Iris pigment epithelial cell (primary cell): ENCODE measurements at places on chromosomes 7 and 10.

DNA sequence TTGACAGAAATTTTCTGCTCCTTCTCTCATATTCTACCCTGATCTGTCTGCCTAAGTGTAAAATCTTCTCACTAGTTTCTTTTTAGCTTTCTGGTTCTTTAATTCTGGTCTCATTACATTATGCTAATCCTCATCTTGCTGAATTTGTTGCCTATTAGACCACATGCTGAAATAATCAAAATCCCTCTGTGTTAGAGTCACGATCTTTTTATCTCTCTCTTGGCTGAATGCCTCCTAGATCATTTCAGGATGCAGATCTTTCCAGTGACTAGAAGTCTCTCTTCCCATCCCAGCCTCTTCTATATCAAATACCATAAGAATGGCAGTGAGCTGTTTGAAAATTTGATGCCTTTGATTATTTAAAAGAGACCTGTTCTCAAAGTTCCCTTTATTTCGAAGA, 661.9 kb downstream of the SORCS1 start:
- no peak for DNase-seq

DNA sequence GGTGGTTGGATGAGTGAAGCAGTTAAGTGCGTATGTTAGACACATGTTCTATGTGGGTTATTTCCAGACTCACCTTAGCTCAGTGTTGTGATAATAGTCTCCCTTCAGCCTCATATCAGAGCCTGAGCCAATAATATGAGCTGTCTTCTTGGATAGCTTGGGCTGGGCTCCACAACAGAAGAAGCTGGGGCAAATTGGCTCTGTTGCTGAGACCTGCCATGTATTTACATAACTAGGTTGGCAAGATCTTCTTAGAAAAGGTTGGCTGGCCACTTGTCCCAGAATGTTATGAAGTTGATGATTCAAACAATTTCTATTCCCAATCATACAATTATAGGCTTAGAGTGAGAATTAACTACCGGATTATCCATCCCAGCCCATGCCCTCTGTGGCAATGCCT, 35.7 kb upstream of the CREB5 start:
- DNase-seq = no peak

GRCh38 chr7:47580811-47581331, 1.0 kb downstream of the TNS3 start:
- DNase-seq = no peak

GRCh38 chr7:101814991-101815825, 2.2 kb upstream of the CUX1 start:
- DNase-seq = no peak

DNA sequence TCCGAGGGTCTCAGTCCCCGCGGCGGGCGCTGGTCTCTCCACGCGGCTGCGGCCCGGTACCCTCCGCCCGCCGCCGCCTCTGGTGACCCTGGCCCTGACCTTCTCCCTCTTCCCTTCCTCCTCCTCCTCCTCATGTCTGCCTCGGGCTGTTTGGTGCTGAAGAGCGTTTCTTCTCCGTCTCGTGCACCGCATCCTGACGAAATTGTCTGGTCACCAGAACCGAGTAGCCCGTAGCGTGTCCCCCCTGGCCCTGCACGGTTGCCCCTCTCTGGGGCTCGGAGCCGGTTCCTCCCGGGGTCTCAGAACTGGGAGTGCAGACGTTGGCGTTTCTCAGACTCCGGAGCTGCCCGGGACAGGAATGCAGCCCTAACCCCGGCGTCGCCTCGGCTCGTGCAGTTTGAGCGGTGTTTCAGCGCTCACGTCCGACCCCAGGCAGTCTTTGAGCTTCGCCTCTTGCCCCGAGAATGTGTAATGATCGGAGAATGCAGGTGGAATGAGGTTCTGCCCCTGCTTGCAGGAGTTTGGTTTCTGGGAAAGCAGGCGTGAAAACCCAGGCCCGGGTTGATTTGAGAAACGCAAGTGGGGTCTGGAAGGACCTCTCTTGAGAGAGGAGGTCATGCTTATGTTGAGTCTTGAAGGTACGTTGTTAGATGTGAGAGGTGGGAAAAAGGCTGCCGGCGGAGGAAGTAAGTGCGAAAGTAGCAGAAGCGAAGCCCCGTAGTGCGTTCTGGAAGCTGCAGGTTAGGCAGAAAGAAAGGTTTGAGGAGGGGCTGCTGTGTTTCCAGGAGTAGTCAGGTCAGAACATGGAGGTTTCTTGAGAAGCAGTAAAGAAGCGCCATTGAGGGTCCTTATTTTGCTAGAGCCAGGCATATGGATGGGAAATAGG, 743 bp downstream of the RBM17 start:
- DNase-seq = peak; percentile 43

DNA sequence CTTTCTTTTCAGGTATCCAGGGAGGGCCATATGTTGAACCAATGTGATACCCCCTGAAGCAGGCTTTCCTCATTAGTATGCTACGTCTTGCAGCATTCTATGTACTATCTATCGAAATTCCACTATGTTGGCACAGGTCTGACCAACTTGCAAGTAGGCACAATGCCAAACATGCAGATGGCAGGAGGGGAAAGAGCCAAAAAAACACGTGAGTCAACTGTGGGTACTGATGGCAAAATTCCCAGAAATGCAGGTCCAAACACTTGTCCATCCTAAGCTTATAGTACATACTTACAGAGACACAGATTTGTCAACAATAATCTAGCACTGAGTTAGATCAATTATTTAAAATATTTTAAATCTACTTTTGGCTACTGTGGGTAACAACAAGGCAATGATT, 394.9 kb downstream of the DGKB start:
- peak; percentile 0 for DNase-seq

DNA sequence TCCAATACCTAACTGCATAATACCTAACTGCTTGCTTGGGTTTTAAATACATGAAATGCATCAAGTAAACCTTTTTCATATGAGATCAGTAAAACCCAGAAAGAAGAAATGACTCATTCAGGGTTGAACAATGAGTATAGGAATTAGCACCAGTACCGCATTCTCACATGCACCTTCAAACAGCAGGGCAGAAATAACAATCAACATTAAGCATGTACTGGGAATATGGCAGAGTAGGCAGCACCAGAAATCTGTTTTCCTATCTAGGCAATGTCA, 850.3 kb upstream of the SORCS1 start:
- DNase-seq = no peak

DNA sequence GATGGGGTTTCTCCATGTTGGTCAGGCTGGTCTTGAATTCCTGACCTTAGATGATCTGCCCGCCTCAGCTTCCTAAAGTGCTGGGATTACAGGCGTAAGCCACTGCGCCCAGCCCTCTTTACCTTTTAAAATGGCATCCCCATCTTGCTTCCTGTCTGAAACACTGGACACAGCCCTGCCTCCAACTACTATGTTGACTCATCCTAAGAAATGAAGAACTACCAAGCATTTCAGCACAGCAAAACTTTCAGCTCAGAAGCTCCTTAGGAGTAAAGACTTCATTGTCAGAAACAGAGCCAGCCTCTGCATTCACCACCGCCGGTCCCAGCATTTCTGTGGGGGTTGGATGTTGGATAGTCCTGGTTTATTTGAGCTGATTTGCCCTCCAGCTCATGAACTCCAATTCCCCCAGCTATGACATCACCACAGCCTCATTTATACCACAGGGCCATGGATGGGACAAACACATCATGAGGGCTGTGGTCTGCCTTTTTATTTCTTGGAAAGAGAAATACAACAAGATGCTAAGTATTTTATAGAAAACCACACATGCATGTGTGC, 123.5 kb downstream of the ADCY1 start:
- peak; percentile 65 for DNase-seq

DNA sequence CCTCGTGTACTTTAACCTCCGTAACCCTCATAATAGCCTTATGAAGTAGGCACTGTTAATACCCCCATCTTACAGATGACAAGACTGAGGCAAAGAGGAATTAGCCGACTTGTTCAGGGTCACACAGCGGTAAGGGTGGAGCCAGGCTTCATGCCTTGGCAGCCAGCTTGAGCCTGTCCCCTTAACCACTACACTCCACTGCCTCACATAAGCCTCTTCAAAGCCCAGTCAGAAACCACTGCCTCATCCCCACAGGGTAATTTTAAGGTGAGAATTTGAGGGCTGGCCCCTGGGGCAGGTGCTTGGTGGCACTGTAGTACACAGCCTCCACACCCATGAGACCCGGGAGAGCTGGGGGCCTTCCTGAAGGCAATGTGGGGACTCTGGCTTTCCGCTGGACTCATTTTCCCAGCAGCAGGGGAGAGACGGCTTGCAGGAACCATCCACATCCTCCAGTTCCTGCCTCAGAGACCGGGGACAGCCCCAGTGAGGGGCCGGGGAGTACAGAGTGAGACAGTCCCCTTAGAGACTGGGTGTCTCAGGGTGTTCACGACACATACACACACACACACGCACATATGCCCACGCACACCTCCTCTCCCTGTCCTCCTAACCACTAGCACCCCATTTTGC, 7.6 kb upstream of the C10orf105 start:
- DNase-seq = no peak

DNA sequence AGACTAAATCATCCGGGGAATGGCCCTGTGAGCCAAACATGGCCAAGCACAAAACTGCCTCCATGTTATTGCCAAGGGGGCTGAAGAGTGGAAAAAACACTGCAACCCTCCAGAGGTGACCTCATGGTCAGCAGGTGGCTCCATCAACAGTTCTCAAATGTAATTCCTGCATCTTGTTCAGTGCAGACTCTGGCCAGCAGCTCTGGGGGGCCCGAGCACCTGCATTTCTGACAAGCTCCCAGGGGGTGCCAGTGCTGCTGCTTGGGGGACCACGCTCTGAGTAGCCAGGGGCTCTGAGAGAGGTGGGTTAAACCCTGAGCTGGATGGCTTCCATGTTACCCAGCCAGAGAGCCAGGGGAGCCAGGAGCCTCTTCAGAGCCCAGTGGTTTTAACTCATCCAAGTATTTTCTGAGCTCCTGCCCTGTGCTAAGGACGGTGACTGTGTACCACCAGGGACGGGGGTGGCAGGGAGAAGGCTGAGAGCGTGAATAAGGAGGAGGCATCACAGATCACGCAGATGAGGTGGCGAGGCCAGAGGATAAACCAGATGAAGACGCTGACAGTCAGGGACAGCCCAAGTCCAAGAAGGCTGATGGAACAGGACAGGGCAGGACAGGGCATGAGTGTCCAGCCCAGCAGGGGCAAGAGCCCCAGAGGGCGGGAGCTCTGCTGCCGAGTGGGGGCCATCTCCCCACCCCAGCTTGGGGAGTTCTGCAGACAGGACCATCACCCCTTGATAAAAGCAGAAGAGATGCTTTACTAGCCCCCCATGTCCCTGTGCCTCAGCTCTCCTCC, 52.9 kb downstream of the CLEC2L start:
- no peak for DNase-seq

- DNase-seq = no peak
Observed at GRCh38 chr10:89810908-89811525, 109.6 kb downstream of the KIF20B start.

DNA sequence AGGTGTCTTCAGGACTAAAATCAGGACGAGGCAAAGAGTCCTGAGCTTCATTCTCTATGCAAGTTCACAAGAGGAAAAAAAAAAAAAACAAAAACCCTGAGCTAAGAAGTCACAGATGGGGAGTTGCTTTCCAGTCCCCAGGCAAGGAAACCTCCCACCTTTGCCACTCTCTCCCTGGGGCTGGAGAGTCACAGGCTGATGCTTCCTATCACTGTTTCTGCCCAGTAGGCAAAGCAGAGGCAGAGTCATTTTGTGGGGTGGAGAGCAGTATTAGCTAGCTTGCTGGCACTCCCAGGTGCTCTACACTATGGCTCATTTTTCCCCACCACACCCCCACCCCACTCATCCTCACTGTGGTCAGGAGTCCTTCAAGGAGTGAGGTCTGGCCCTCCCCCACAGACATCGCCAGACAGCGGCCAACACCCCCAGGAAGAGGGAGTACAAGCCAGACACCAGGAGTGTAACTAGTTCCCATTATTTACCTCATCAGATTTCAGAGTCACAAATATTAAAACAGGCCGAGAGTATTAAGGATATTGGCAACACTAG, 34.6 kb upstream of the UNC5B start:
- DNase-seq = no peak

- no peak for DNase-seq
Observed at GRCh38 chr7:39306016-39306570, 260.1 kb upstream of the YAE1 start.

- no peak for DNase-seq
Observed at GRCh38 chr7:50422858-50423257, 27.3 kb downstream of the FIGNL1 start.

- peak; percentile 81 for DNase-seq
Observed at GRCh38 chr7:45921699-45922519, 837 bp upstream of the IGFBP3 start.

DNA sequence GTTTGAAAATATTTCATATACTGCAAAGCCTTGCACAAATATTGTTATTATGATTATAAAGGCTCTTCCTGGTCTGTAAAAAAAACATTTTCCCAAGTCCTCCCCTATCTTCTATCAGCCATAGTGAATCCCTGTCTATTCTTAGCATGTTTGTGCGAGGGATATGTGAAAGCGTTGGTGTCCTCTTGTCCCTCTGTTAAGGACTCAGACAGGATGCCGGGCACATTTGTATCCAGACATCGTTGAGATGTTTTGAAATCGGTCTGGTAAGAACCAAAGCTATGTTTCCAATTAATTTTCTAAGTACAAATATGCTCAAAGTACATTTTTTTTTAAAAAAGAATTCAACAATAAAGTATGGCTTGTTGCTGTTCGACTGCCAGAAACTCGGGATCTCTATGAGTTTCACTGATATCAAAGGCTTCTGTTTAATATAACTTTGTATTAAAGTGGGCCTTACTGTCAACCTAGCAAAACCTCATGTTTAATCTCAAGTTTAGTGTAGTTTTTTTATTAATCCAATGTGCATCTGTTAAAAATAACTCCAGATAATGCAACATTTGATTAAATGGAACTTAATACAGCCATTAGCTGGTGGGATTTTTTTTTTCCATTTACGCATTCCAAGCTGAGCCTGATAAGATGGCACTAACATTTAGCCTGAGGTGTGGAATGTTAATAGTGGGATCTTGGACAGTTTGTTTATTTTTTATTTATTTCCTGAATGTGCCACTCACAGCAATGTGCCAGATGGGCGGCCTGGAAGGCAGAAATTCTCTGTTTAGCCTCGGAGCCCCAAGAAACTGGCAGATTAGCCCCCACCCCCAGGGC, 754.3 kb downstream of the LRMDA start:
- DNase-seq = no peak

- peak; percentile 13 for DNase-seq
Observed at GRCh38 chr7:4794591-4795350, 19.3 kb downstream of the AP5Z1 start.

GRCh38 chr7:46290374-46291049, 369.4 kb upstream of the IGFBP3 start:
- no peak for DNase-seq

GRCh38 chr10:123140164-123140982, 4.6 kb downstream of the HMX3 start:
- no peak for DNase-seq

DNA sequence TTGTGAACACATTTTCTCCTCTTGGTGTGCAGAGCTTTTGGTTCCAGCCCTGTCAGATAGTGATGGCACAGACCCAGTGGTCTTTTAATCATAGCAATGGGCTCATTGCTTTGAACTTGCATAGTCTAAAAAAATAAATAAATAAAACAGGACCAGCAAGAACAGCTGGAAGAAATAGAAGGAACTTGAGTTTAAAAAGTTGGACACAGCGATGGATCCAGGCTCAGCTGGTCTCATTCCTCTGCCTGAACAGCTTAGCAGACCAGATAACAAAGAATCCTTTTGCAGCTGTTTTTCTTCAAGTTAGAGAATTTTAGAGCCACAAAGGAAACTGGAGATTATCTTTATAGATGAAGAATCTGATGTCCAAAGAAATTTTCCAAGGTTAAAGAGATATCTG, 1005.6 kb downstream of the LRMDA start:
- DNase-seq = no peak
